Stimulated activated CD8-positive, alpha-beta memory T cell treated with anti-CD3 and anti-CD28 coated beads, Interleukin-4, amount 100 ng/mL, for 1 hour (primary cell): ENCODE measurements at places on chromosomes 2 and 18.

DNA sequence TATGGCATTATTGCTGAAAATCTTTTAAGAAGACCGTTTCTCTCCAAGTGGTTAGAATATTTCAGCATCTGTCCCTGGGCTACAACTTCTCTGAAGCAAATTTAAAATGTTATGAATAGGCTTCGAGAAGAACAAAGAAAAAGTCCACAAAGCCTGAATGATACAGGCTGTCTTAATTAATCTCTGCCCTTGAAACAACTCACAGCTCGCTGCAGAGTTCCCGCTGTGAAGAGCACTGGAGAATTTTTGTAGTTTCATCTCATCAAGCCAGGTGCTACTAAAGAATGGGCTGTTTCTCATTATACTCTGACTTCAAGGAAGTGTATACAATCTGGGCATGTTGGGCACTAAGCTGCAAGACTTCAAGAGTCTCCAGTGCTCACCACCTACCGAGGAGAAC lies 67.6 kb downstream of the LAMA1 start:
- no peak for DNase-seq

DNA sequence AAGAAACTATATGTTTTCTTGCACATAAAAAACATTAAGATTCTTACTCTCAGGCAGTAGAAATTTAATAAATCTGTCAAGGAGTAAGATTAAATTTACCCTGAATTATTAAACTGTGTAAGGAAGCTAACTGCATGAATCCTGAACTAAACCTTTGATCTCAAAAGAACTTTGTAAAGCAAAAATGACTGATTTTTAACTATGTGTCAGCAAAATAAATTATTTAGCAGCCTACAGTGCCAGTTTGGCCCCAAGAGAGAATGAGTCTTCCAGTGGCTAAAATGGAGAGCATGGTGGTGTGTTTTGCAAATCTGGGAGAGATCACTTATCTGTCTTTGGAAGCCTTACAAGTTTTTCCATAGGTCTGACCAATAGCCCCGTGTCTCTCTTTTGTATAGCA lies 190.7 kb downstream of the THSD7B start:
- DNase-seq = no peak

DNA sequence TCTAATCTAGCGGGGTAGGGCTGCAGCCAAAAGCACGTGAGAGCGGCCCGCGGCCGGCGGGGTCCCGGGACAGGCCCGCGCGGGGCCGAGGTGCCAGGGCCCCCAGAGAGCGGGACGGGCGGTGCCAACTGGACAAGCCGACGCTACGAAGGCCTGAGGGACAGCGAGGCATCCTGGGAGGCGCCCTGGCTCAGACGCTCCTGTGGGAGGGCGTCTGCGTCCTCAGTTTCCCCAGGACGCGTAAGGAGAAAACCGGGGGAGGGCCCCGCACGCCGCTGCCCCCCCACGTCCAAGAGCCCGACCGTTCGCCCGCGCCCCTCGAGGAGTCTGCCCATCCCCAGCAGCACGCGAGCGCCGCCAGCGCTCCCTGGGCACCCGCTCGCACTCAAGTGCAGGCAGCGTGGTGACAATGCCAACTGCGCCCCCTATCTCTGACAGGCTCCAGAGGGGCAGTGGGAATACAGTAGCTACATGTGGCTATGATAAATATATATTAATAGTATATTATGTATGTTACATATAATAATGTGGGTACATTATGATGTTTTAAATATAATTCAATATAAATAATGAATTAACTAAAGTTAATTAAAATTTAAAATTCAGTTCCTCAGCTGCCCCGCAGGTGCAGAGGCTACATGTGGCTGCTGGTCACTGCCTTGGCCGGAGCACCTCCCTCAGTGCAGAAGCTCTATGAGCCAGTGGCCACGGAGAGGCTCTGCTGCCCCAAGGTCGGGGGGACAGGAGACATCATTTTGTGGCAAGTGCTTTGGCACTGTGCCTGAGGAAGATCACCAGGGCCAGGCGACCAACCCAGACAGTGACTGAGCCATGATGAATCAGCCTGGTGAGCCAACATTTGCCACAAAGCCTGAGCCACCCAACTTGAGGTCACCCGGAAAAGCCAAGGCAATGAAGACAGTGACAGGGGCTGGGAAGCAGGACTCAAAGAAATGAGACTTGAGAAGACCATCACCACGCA lies 5.5 kb upstream of the SFT2D3 start:
- DNase-seq = no peak

DNA sequence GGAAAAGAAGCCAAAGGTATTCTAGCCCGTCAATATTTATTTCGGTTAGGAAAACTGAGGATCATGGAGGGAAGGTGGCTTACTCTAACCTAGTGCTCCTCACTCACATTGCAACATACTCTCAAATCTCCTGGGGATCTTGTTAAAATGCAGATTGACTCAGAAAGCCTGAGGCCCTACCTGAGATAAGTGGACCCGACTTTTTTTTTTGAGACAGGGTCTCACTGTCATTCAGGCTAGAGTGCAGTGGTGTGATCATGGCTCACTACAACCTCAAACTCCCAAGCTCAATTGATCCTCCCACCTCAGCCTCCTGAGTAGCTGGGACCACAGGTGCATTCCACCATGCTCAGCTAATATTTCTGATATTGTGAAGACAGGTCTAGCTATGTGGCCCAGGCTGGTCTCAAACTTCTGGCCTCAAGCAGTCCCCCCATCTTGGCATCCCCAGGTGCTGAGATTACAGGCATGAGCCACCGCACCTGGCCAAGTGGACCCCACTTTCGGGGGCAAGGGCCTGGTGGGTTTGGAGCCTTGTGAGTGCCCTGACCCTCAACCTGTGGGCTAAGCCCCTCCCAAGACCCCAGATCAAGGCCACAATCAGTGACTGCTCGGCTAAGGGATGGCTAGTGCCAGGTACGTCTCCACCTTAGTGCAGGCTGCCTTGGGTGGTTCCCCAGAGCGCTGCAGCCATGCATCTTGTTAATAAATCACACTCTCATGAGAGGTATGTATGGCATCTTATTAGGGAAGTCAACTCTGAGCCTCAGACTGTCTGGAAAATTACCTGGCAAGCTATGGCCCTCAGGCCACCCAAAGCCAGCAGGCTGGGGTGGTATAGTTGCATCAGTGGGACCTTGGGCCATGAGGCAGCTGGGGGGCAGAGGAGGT lies 1.1 kb upstream of the NEURL3 start:
- DNase-seq = no peak
